Gastroesophageal sphincter (tissue), 4 donors: ENCODE measurements at places on chromosomes 1 and 21. TPM values are rescaled to one million over a fixed set of nuclear protein-coding genes. Genes with fewer than 3 reads are reported as not detected.

The INTS3 gene
- total RNA-seq = 39.2 TPM

The LCE3E gene
- total RNA-seq = not detected

The TCHH gene
- total RNA-seq = 0.05 TPM

The MTARC2 gene
- 16.8 TPM for total RNA-seq

The CYP2J2 gene
- total RNA-seq = 0.31 TPM

The NKAIN1 gene
- total RNA-seq = not detected

The CFHR4 gene
- total RNA-seq = not detected

The C4BPA gene
- not detected for total RNA-seq

The GUCA2A gene
- not detected for total RNA-seq

The ZFP69B gene
- 1.2 TPM for total RNA-seq

The RAB42 gene
- 5.1 TPM for total RNA-seq

The CCDC185 gene
- total RNA-seq = 0.50 TPM

The FCGR3A gene
- total RNA-seq = 5.4 TPM

The HUNK gene
- total RNA-seq = 0.54 TPM

The PLPPR4 gene
- 1.2 TPM for total RNA-seq

The PUSL1 gene
- 21.6 TPM for total RNA-seq
